ENCODE measurements at places on chromosomes 16 and 17.

DNA sequence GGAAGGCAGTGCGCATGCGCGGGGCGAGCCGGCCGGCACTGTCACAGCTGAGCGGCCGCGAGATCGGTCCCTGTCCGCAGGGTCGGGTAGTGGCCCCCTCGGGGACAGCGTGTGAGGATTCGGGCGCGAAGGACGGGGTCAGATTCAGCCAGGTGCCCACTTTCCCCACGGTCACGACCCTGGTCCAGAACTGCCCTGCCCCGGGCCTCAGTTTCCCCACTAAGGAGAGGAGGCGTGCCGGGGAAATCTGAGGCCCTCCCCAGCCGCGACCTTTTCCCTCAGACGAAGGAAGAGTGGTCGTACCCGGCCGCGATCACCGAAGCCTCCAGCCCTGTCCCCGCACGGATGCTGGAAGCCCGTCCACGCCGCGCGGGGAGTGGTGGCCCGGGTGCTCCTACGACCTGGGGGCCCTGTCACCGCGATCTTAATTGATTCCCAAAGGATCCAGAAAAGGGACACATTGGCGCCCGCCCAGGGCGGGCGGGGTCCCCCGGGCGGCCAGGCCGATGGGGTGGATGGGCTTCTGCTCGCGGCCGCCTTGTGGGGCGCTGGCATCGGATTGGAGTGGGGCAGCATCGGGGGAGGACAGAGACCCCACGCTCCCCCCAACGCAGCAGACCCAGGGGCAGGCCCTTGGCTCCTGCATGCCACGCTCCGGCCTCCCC is 57.7 kb downstream of the SRL start:
- DNase-seq = no peak

GRCh38 chr16:75099738-75100602 is 16.6 kb downstream of the LDHD start:
- peak; percentile 51 for DNase-seq

DNA sequence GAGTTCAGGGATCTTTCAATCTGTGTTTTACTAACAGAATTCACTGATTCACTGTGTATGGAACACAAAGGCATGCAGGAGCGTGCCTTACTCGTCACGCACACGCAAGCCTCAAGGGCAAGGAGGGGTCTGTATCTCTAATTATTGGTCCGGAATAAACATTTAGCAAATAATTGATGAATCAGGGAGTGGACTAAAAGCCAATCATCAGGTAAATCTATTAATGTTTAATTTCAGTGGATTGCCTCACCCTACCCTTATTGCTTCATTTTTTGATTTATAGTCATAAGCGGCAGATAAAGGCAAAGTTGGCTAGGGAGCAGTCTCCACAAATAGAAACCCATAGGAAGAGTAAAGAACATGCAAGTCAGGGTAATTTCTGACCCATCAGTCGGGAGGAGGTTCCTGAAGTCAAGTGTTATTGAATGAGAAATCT is 7.4 kb upstream of the HSD17B2 start:
- no peak for DNase-seq

DNA sequence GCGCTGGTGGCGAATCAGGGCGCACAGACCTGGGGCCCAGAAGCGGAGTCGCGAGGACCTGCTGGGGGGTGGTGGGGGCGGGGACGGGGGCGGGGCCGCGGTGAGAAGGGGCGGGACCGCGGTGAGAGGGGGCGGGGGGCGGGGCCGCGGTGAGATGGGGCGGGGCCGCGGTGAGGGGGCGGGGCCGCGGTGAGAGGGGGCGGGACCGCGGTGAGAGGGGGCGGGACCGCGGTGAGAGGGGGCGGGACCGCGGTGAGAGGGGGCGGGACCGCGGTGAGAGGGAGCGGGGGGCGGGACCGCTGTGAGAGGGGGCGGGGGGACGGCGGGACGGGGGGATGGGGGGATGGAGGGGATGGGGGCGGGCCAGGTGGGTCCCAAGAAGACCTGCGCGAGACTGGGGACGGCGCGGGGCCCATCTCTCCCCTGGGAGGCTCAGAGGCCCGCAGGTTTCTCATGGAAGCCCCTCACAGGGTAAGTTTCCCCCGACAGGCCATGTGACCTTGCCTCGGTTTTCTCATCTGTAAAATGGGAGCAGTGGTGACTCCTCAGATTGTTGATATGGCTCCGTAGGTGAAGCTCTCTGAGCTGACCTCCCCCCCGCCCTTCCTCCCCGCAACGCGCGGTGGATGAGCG is 28.6 kb upstream of the DBNDD1 start:
- DNase-seq = no peak

- DNase-seq = no peak
Observed at GRCh38 chr16:53915452-53916160, 211.7 kb downstream of the FTO start.

- no peak for DNase-seq
Observed at GRCh38 chr16:24718967-24719521, 10.4 kb upstream of the TNRC6A start.

DNA sequence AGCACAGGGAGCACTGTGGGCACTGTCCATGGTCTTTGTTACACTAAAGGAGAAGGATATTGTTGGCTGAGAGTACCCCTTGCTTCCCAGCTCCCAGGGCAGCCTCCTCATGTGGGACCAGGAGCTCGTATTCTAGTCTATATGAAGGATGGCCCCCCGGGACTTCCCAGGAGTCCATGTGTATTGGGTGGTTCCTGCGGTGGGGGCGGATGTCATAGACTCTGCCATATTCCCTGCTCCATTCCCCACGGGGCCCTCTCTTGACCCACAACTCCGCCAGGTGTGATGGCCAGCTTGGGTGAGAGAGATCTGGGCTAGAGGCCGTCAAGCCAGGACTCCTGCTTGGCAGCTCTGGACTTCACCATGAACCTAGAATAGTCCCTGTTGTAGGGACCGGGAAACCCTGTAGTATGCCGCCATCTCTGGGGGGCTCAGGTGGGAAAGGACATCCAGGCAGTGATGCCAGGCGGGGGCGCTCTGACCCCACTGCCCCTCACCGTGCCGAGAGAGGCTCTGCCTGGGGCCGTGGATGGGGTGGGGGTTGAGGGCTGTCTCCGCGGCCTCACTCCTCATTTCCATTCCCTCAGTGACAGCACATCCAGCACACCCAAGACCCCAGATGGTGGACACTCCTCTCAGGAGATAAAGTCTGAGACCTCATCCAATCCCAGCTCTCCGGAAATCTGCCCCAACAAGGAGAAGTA is 37.8 kb downstream of the OR1D5 start:
- no peak for DNase-seq

- no peak for DNase-seq
Observed at GRCh38 chr17:55482591-55483389, 28.5 kb downstream of the SMIM36 start.

GRCh38 chr16:54774768-54775167 is 155.9 kb upstream of the IRX5 start:
- DNase-seq = no peak

- DNase-seq = peak; percentile 57
Observed at GRCh38 chr17:47829870-47830269, 1.5 kb downstream of the MRPL10 start.

- no peak for DNase-seq
Observed at GRCh38 chr17:55037828-55038227, 69.3 kb downstream of the STXBP4 start.

GRCh38 chr16:84055366-84055765 is 12.8 kb upstream of the SLC38A8 start:
- no peak for DNase-seq

GRCh38 chr17:10117581-10118001 is 80.8 kb downstream of the GAS7 start:
- no peak for DNase-seq

DNA sequence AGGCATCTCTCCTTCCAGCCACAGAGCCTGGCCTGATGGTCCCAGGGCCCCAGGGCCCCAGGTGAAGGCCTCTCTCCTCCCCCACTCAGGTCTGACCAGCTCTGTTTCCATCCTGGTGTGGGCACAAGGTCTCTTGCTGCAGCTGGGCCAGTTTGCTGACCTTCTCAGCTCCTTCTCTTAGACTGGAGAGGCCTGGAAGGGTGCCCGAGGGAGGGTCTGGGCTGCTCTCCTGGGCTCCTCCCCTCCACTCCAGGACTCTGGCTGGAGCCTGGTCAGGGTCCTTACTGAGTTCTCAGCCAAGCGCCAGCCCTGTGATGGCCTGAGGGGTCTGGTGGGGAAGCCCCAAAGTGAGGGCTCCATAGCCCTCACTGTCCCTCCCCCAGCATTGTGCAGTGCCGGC is 12.4 kb downstream of the SOCS3 start:
- no peak for DNase-seq

DNA sequence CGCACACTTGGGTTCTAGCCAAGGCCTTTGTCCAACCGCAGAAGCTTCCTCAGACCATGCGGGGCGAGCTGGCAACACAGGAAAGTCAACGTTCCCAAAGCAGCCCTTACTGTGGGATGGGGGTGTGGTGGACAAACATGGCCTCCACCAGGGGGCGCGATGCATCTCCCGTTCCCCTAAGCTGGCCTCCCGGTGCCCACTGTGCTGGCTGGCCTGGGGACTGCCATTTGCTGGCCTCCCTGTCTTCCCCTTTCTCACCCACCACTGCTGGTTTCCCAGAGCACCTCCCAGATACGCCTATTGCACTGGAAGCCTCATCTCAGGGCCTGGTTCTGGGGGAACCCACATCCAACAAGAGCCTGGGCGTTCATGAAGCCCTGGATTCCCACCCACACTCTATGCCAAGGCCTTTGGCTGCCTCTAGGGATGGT is 145.3 kb downstream of the IRF8 start:
- DNase-seq = peak; percentile 29

DNA sequence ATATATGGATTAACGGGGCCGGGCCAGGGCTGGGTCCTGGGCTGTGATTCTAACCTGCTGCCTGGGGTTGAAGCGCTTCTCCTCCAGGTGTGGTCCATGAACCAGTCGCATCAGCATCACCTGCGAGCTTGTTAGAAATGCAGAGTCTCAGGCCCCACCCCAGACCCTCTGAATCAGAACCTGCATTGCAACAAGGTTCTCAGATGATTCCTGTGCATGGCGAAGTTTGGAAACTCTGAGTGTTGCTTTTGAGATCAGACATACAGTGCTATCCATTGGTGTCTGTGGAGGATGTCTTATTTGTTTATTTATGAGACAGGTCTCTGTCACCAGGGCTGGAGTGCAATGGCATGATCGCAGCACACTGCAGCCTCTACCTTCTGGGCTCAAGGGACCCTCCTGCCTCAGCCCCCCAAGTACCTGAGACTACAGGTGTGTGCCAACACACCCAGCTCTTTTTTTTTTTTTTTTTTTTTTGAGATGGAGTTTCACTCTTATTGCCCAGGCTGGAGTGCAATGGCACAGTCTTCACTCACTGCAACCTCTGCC is 99.8 kb downstream of the PITPNC1 start:
- DNase-seq = no peak

- no peak for DNase-seq
Observed at GRCh38 chr17:56521414-56522141, 71.9 kb upstream of the NOG start.

DNA sequence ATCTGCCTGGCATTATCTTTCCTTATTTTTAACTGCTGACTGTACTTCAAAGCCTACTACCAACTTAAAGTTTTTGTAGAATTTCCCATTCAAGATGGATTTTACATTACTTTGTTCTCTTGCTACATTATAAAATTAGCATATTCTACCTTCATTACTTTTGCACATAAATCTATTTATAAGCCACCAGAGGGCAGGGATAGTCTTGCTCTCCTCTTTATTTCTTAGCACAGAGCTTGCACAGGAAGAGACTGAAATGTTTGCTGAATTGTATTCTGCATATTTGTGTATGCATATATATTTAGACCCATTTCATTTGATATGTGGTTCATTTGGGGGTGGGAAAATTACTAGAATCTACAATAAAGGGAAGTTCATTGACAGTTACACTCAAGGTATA is 108.0 kb downstream of the SKAP1 start:
- DNase-seq = no peak

DNA sequence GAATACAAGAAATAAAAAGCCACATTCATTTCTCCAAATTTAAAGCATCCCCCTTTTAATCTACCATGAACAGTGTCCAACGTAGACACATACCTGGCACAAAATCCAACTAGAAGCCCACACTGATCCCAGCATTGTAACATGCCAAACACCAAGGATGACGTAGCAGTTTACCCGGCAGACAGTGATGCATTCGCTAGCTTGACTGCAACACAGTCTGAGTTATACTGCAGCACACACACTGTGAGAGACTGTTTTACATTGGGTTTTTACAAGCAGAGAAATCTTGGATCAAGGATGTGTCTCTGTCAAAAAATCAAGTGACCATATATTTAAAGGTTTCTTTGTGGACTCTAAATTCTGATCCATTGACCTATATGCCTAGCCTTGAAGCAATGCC is 74.5 kb upstream of the C17orf78 start:
- DNase-seq = no peak

- peak; percentile 61 for DNase-seq
Observed at GRCh38 chr16:8675183-8676159, 1.1 kb downstream of the ABAT start.

DNA sequence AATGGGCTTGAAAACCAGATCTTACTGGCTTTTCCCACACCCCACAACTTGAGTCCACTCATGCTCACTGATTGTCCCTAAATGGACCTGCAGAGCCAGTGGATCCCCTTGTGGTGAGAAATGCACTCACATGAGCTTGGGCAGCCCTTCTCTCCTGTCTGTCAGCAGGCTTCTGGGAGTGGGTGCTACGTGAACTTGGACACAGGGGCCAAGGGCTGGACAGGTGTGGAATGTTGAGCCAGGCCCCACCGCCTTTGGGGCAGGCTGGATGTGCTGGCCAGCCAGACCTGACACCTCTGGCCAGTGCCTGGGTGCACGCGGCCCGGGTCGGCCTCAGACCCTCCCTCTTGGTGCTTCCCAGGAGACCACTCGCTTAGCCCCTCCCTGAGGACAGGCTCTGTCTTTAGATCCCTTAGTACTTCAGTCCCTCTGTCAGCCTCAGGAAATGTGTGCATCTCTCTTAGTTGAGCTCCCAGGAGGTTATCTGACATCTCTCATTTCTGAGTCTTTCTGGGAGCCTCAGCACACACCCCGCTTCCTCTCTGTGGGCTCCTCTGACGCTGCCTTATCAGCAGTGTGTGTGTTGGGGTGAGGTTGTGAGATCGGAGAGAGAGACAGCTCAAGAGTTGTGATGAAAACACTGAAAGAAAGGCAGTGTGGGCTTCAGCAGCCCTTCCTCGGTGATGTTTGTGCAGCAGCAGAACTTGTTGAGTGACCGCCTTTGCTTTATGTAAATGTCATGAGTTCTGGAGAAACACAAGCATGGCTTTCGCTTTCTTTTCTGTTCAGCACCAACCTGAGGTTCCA is 117.0 kb downstream of the RAB11FIP4 start:
- peak; percentile 65 for DNase-seq

Data from activated naive CD4-positive, alpha-beta T cell treated with Interleukin-2 at 50 U/mL for 16 hours (primary cell).